ENCODE measurements at places on chromosomes 11 and 22. TPM values are rescaled to one million over a fixed set of nuclear protein-coding genes. Genes with fewer than 3 reads are reported as not detected.

DNA sequence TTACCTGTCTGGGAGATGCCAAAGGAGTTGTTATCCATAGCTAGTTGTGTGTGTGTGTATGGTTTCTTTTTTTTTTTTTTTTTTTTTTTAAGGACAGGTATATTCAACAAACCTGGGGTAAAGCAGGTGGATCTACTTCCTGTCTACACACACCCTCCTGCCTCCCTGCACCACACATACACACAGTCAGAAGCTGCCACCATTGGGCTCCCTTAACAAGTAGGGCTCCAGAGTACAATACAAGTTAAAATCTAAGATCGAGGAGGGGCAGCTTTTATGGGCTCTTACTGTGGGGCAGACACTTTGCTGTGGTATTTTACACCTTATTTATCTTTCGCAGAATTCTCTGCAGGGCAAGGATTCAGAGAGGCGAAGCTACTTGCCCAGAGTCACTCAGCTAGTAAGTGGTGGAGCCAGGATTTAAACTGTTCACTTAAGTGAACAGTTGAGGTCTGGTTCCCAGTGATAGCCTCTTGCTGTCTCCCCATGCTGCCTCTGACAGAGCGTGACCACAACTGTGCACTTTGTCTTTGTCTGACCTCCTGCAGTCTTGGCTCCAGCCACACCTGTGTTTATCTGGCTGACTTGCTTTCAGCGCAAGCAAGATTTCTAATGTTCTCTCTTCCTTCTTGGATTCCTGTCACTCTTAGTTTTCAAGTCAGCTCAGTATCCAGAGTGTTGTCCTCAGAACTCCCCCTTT is 135.0 kb downstream of the CSNK2A3 start:
- no peak for DNase-seq

CATSPERZ gene
- not detected for total RNA-seq

DNA sequence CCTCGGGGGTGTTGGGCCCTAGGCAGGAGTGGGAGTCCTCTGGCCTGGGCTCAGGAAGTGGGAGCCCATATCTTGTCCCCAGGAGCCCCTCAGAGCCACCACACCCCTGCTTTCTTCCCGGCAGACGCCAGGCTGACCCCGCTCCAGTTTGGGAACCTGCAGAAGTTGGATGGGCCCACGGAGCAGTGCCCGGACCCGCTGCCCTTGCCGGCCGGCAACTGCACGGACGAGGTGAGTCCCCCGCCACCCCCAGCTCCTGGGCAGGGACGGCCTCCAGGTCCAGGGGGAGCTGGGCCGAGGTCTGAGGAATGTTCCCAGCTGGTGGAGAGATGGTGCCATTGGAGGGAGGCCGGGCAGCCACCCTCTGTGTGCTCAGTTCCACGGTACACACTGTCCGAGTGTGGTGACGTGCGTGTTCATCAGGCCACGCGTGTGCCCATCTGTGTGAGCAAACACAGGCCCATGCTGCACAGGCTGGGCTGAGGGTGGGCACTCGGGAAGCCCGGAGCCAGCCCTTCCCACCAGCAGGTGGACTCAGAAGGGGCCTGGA is 4.8 kb downstream of the MUC5B start:
- DNase-seq = no peak

C1QTNF5 gene
- total RNA-seq = 24.0 TPM

- no peak for DNase-seq
These were observed 1029.1 kb downstream of the BRD1 start for GRCh38 chr22:48798281-48799226.
